ENCODE measurements at places on chromosomes 5 and 9. TPM values are rescaled to one million over a fixed set of nuclear protein-coding genes. Genes with fewer than 3 reads are reported as not detected.

DNA sequence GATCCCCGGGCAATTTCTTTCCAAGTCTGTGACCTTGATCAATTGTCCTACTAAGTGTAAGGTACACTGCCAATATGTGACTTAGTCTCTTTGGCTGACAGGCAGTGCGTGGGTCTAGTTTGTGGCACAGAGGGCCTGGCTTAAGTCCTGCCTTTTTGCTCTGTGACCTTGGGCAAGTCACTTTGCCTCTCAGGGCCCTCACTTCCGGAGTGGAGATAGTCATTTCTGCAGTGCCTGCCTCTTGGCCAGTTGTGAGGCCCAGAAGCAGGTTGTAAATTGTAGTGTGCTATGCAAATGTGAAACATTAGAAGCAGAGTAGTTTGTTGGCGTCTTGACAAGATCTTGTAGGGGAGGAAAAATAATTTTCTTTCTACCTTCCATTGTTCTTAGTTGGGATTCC, 39.0 kb downstream of the KIF4B start:
- H3K27ac ChIP-seq: no peak overlapping the region
- no peaks in the 10 kb centered on the region for H3K27me3 ChIP-seq
- no peak for DNase-seq

- no peaks in the 10 kb centered on the region for H3K36me3 ChIP-seq
- no peak overlapping the region for H3K4me3 ChIP-seq
- H3K27ac ChIP-seq: no peak overlapping the region
- no peaks in the 10 kb centered on the region for H3K4me1 ChIP-seq
Observed at GRCh38 chr5:37645707-37646106, 194.1 kb downstream of the GDNF start.

DNA sequence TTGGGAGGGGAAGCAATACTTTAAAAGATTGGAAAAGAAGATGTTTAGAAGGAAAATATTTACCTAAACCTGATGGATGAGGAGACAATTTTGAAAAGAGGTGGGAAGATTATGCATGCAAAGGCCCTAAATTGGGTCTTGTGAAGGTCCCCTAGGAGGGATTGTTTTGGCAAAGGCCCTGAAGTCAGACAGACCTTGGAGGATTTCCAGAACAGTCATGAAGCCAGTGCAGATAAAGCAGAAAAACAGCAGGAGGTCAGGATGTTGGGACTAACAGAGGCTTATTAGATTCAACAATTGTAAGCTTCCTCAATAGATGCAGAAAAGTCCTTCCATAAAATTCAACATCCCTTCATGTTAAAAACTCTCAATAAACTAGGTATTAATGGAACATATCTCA, 361.0 kb upstream of the CDH6 start:
- H3K27me3 ChIP-seq: no peaks in the 10 kb centered on the region
- DNase-seq: no peak
- H3K4me1 ChIP-seq: no peaks in the 10 kb centered on the region
- no peaks in the 10 kb centered on the region for H3K36me3 ChIP-seq
- H3K27ac ChIP-seq: no peak overlapping the region

CER1 gene
- total RNA-seq: not detected

Data from transverse colon (tissue), 4 donors.